ENCODE measurements at places on chromosomes 3 and 15.
A peak's percentile ranks its signal among the peaks of the same experiment; 100 is the strongest.

GRCh38 chr3:121651684-121652083 lies 9.0 kb downstream of the HCLS1 start:
- peak; percentile 38 for DNase-seq

DNA sequence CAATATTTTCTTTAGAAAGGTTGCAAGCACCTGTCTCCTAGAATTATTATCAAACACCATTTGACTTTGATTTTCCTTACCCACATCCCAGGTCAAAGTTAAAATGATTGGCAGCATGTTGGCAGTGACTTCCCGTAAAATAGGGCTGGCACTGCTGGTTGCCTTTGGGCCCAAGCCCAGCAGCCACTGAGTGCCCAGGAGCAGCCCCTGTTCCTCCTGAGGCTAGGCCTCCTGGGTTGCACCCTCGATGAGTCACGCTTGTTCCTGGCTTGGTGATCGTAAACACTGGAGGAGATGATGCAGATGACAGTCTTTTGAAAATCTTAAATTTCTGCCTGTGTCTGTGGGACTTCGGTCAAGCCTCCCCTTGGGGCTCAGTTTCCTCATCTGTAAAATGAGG lies 290.0 kb downstream of the TLE3 start:
- no peak for DNase-seq

DNA sequence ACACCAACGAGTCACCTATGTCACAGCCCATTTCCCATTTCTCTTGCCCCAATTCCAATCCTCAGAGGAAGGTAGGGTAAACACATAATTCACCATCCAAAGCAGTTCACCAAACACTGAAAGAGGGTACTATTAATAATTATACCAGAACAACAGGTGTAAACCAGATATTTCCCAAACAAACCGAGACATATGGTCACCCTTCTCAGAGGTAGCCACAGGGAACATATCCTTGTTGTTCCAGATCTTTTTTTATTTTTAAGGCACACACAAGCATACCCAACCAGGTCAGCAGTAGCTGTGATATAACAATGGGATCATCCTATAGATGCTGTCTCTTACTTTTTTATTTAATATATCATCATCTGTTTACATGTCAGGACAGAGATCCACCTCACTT lies 24.7 kb downstream of the MAGI1 start:
- no peak for DNase-seq

DNA sequence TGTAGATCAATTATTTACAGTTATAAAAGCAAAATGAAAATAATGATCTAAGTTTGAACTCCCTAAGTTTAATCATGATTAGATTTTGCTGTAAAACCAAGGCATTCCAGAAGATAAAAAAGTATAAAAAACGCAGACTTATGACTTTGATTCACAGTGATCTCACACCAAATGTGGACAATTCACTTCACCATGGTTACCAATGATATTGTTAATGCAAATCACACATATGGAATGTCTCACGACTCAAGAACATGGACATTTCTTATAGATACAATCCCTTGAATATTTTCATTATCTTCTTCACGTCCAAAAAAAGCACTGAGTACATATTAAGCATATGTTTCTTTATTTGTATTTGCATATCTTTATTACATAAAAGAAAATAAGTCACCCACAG lies 1054.2 kb downstream of the NAALADL2 start:
- DNase-seq = no peak

DNA sequence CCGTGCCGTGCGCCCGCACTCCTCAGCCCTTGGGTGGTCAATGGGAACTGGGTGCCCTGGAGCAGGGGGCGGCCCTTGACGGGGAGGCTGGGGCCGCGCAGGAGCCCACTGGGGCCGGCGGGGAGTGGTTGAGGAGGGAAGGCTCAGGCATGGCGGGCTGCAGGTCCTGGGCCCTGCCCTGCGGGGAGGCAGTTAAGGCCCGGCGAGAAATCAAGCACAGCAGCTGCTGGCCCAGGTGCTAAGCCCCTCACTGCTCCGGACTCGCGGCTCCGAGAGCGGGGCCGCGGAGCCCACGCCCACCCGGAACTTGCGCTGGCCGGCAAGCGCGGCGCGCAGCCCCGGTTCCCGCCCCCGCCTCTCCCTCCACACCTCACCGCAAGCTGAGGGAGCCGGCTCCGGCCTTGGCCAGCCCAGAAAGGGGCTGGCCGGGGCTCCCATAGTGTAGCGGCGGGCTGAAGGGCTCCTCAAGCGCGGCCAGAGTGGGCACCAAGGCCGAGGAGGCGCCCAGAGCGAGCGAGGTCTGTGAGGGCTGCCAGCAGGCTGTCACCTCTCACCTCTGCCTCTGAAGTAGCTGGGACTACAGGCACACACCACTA lies 7.8 kb downstream of the GP9 start:
- DNase-seq = no peak

DNA sequence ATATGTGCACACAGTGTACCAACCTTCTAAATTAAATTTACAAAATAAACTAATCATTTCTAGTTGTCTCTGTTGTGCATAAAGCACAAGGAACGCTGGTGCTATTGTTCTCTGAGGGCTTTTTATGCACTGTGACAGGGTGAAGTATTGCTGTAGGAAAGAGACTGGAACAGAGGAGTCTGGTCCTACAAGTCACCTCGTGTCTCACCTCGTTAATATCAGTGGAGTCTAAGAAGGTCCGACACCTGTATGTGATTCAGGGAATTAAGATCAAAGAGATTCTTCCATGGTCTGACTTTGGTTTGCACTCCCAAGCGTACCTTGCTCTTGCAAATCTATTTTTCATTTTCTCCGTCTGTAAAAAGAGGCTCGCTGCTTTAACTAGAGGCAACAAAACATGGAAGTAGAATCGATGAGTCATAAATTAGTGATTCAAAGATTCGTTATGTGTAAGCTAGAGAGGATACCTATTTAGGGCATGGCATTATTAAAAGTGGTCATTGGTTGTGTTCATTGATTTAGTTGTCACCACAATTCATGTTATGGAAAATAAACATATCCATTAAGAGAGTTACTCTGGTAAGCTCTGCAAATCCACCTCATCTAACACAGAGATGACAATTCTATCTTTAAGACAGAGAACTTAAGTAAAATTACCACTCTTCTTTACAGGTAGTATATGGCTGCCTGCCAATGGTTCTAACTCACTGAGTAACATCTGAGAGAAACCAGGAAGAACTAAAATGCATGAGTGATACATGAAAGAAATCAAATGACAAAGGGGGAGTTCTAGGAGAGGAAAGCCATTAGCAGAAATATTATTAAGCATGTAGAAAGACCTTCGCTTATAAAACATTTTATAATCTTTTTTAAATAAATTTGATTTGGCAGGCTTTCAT lies 219.4 kb upstream of the GBE1 start:
- DNase-seq = peak; percentile 22

- DNase-seq = no peak
Observed at GRCh38 chr15:98906712-98907083, 100.9 kb downstream of the PGPEP1L start.

- peak; percentile 99 for DNase-seq
Observed at GRCh38 chr15:43791993-43792760, at the start of gene SERF2. Gene SERF2 (plus strand): TSS chr15:43792320. CDS start chr15:43792377, 57 bp downstream.

DNA sequence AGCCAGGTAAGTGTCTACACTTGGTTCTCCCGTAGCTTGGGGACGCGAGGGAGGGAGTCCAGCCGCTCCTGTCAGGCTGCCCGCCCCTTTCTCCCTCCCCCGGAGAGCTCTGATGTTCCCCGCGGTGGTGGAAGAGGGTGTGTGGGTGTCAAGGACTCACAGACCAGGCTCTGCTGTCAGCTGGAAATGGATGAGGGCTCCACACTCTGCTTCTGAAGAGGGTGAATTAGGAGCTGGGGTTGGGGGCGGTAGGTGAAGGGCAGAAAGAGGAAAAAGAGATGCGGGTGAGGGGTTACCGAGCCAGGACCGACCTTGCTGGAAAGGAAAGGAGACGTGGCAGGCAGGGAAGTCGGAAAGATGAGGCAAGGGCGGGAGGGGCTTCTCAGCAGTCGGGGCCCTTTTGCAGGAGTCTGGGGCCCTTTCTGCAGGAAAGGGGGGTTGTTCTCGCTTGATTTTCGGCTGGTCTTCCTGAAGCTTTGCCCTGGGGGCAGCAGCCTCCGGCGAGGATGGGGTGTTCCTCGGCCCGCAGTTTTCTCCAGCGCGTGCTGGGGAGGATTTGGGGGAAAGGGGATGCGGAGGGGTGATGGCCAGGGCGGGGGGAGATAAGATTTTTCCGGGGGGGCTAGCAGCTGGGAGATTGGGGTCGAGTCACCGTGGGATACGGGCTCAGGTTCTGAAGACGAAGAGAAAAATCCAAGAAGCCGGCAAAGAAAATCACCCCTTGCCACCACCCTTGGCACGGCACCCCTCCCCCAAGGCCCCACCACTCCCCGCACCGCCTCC lies 602 bp upstream of the BAHD1 start:
- DNase-seq = no peak

- DNase-seq = no peak
Observed at GRCh38 chr3:183812761-183813445, 12.5 kb downstream of the MAP6D1 start.

DNA sequence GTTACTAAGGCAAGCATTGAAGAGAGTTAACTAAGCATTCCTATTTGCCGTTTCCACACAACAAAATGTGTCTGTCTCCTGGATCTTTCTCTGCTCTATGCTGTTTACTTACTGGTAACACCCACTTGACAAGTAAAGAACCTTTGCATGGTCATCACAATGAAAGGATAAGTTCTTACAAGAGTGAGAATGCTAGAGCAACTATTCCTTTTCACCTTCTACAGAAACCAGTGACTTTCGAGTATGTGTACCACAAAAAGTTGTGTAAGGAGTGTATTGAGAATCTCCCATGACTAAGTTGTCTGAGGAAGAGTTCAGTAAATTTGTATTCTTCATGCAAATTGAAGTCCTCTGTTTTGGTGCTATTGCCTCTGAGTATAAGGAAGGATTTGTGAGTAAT lies 10.8 kb downstream of the TIPARP start:
- no peak for DNase-seq

DNA sequence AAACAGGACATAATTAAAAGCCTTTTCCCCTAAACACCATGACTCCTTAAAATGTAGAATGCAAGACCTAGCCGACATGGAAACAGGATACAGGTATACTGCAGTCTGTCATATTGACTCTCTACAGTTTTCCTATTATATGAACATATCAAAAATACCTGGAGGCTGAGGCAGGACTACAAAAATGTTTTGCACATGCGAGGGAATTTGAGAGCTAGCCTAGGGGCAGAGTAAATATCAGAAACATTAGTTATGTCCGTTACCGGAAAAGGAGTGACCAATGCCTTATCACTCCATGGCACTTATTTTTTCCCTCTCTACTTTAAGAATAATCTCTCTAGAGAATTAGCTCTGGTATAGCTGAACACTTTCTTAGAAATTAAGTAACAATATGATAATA lies 732.3 kb downstream of the TUSC7 start:
- DNase-seq = no peak

GRCh38 chr3:129441215-129441614 lies 1.2 kb downstream of the IFT122 start:
- DNase-seq = no peak

DNA sequence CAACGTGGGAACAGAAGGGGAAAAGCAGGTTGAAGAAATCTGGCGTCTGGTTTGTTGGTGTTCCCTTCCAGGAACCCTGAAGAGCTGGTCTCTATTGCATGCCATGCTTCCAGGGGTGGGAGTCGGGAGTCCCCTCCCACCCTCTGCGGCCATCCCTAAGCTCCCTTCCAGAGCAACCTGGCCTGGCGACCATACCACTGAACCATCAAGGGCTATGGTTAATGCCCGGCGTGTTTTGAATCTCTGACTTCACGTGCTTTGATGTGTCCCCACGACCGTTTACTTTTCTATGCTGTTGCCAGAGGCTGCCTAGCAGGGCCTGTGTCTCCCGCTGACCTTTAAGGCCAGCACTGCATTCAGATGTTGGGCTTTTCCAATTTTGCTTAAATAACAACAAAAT lies 696 bp upstream of the SNRK start:
- DNase-seq = no peak

- no peak for DNase-seq
Observed at GRCh38 chr3:53254509-53255422, 1.1 kb downstream of the TKT start.

DNA sequence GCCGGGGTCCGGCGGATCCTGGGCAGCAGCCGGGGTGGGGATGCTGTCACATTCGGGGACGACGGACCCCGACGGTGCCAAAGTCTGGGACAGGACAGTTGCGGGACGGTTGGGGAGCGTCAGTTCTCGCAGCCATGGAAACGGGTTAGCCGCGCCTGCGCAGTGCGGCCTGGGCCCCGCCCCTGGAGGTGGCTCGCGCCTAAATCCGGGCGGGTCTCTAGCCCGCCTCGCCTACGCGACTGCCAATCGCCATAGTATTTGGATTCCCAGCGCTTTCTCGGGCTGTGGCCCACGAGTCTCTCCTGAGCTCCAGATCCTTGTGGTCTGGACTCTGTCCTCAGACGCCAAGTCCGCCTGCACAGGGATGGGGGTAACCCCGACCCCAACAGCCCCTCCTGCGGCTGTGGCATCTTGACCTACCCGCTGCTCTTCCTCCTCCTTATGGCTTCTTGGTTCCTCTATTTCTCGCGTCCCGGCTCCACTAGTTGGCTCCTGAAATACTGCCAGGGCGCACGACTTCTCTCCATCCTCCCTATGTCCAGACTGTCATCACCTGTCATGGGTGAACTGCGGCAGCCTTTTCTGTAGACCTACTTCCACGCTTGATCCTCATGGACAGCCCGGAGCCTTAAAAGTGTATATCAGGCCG lies at the start of gene ZMYND10:
TSS of gene ZMYND10 (minus strand) at position 147 of the 649 bp plus-strand sequence. CDS start 153 bp downstream, outside the sequence.
- no peak for DNase-seq

- DNase-seq = no peak
Observed at GRCh38 chr15:95957861-95958260, 372.6 kb upstream of the NR2F2 start.

- peak; percentile 19 for DNase-seq
Observed at GRCh38 chr15:64249406-64249805, 86.6 kb upstream of the PPIB start.

GRCh38 chr3:190973771-190974170 lies 111.3 kb upstream of the GMNC start:
- no peak for DNase-seq

DNA sequence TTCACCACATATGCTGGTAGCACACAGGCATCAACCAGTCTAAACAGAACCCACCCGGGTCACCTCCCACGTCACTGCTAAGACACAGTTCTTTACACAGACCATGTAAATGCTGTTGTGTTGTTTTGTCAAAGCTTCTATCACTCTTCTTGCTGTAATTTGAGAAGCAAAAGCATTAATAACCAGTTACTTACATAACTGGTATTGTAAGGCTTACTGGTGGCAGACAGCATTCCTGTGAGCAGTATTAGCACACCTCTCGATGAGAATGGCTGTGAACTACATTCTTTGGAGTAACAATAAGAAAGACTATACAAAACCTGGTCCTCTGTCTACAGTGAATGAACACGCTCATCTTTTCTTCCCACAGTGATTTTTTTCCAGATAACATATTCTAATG lies 479.2 kb downstream of the LPP start:
- no peak for DNase-seq

DNA sequence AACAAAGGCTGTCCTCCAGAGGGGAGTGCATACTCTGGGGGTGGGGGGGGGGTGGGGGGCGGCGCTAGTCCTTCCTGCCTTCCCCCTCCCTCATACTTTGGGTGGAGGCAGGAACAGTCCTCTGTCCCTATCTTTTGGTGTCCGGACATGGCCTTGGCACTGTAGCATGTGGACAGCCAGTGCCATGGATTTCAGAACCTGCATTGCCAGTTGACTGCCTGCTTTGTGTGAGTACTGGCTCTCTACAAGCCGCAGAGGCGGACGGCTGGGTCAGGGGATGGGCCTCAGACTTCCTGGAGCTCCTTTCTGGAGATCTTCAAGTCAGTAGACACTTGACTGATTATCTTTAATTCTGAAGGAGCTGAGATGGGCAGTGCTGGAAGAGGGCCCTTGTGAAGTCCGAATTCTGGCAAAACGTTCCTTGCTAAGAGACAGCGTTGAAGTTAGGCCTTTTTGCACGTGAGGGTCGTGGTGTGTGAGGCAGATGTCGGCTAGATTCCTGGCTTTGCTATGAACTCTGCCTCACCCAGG lies 2.5 kb downstream of the CLDN11 start:
- no peak for DNase-seq
